CD4-positive, alpha-beta T cell treated with Interleukin-6 at 100 ng/mL for 8 hours (primary cell): ENCODE measurements at places on chromosomes 13 and 19.

GRCh38 chr19:48539503-48540096 is 12.4 kb upstream of the SULT2B1 start:
- no peak for DNase-seq

GRCh38 chr19:11539495-11540365 is 1.1 kb downstream of the CNN1 start:
- no peak for DNase-seq

DNA sequence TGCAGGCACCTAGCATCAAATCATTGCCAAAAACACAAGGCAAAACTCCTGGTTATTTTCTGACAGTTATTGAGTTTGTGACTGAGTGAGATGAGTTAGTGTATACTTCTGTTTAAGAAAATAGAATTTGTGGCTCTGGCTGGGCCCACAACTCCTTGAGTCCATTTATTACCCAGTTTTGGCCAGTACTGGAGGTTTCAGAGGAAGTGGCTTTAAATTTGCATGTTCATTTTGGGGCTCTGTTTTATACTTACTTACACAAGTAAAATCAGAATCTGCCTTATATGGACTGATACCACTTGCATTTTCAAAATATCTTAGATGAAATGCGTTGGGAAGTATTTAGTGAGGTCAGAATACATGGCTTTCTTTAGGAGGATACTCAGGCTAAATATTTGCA is 29.0 kb downstream of the TNFSF11 start:
- DNase-seq, result no peak

DNA sequence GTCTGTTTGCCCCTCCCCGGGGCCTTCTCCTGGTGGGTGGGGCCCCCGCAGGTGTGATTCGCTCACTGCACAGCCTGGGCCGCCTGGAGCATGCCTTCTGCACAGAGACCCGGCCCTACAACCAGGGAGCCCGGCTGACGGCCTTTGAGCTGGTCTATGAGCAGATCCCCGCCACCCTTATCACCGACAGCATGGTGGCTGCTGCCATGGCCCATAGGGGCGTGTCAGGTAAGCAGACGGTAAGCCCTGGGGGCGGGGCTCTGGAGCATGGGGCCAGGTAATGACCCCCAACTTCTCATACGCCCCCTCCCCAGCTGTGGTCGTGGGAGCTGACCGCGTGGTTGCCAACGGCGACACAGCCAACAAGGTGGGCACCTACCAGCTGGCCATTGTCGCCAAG is 4.2 kb downstream of the MRI1 start:
- no peak for DNase-seq

DNA sequence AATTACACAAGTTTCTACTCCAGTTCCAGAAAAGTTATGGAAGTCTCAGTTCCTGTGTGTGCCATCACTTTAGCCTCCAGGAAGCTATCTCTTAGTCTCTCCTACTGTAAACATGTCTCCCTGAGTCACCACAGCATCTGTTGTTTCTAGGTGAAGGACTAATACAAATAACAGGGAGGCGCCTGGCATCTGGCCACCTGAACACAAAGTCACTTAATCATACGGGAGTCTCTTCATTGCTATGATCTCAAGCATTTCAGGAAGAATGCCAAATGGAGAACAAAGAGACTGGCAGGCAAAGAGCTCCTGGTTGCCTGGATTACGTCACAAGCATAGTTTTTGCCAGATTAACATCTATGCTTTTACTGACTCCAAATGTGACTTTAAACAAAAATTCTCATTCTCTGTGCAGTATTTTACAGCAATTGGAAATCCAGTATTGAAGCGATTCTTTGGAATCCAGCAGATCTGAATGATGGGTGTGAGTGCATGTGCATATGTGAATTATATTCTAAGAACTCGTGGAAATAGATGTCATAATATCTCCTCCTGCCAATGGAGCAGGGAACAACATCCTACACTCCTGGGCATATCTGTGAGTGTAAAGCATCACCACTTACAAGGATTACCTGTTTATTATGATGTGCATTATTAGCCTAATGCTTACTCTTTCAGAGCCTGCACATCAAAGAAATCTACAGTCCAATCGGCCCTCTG is 572.8 kb downstream of the PCDH9 start:
- DNase-seq, result no peak

- DNase-seq, result no peak
Measured at GRCh38 chr19:34732612-34733211, 1.3 kb upstream of the ZNF181 start.

- no peak for DNase-seq
Measured at GRCh38 chr19:50410109-50410508, 8.6 kb upstream of the SPIB start.

DNA sequence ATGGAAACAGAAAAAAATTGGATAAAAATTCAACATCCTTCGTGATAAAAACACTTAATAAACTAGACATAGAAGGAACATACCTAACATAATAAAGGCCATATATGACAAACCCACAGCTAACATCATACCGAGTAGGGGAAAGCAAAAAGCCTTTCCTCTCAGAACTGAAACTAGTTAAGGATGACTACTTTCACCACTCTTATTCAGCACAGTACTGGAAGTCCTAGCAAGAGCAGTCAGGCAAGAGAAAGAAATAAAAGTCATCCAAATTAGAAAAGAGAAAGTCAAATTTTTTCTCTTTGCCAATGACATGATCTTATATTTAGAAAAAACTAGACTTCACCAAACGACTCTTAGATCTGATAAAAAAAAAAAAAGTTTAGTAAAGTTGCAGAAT is 25.8 kb upstream of the SLC7A9 start:
- no peak for DNase-seq

DNA sequence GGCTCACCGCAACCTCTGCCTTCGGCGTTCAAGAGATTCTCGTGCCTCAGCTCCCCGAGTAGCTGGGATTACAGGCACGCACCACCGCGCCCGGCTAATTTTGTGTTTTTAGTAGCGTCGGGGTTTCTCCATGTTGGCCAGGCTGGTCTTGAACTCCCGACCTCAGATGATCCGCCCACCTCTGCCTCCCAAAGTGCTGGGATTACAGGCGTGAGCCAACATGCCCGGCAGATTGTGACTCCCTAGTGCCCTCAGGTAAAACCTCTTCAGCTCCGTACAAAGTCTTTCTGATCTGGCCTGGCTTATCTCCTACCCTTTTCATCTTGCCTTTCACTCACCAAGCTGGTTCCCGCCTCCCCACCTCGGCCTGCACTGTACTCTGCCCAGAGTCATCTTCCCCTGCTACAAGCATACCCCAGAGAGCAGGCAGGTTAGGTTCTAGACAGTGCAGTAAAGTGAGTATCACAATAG is 15.0 kb downstream of the BICRA start:
- DNase-seq, result no peak

- DNase-seq, result no peak
Measured at GRCh38 chr13:112647256-112647655, 42.6 kb upstream of the ATP11A start.

DNA sequence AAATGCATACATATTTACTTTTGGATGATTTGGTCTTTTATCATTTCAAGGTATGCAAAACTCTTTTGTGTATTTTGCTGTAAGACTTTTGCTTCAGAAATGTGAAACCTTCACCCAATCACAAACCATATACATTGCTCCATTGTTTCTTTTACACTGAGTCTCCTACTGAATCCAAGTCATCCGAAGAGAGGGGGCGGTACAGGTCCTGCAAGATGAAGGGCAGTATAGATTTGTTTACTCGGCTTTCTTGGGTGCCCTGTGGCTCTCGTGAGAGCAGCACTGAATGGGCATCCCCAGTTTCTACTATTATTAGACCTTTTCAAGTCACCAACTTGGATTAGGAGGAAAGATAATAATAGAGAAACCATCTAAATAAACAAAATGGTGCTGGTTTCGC is 280.6 kb downstream of the DCLK1 start:
- DNase-seq, result no peak

DNA sequence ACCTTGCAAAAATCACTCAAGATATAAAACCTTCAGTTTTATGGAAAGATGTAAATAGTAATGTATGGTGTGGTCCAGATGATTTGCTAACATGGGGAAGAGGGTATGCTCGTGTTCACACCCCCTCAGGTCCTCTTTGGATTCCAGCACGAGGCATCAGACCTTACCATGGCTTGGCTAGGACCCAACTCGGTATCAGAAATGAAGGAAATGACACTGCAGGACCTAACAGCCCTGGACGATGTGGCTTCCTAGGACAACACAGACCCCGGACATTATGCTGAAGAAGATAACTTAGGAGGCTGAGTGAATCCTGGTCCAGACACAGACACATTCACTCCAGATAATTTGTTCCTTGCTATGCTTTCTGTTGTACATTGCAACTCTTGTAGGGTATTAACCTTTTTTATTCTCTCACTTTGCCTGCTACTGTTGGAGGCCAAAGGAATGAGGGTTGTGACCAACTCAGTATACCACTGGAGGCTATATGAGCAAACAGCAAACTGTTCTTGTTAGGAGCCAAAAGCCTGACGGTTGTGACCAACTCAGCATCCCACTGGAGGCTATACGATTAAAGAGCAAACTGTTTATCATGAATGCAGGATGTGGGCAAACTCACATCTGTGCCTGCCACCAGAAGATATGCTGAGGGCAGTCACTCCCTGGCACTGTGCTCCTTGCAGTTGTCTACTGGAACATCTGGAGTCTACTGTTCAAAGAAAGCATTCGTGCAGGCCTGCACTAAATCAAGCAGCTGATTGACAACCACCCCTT is 121.7 kb downstream of the ZNF429 start:
- no peak for DNase-seq

DNA sequence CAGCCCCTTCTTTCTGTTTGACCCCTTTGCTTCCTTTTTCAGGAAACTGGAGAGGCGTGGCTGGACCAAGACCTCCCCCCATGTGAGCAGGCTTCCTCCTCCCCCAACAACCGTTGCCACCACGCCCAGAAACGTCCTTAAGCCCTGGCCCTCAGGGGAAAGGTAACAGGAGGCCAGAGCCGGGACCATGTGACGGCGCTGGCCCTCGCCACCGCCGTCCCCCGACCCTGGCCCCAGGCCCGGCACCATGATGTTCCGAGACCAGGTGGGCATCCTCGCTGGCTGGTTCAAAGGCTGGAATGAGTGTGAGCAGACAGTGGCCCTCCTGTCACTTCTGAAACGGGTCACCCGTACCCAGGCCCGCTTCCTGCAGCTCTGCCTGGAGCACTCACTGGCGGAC is 14.4 kb downstream of the SAMD4B start:
- DNase-seq, result no peak
